ENCODE measurements at places on chromosomes 13 and 19.
A peak's percentile ranks its signal among the peaks of the same experiment; 100 is the strongest.

GRCh38 chr13:37966266-37966665 lies 96.7 kb upstream of the TRPC4 start:
- no peak for DNase-seq

GRCh38 chr13:41696163-41697003 lies 239.0 kb downstream of the RGCC start:
- no peak for DNase-seq

DNA sequence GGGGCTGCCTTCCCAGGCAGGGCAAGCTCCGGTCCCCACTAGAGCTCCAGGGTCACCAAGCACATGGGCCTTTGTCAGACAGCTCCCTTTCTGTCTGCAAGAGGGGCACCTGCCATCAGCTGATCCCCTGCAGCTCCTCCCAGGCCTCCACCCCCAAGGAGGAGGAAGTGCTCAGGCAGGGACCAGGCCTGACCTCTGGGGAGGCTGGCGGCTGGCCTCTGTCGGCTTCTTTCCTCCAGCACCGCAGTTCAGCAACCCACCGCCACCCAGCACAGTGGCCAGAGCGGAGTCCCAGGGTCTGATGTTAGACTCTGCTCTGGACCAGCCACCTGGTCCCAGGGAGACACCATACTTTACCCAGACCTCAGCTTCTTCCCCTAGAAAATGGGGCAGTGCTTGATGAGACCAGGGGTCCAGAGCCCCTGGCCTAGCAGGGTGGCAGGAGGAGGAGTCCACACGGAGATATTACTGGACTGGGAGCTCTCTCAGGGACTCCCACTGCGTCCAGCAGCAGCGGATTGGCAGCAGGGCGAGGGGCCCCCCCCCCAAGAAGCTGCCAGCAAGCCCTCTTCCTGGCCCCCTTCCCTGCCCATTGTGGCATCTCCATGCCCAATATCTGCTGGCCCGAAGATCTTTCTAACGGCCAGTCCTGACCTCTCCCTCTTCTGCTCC lies 24.1 kb downstream of the NKPD1 start:
- DNase-seq = no peak

DNA sequence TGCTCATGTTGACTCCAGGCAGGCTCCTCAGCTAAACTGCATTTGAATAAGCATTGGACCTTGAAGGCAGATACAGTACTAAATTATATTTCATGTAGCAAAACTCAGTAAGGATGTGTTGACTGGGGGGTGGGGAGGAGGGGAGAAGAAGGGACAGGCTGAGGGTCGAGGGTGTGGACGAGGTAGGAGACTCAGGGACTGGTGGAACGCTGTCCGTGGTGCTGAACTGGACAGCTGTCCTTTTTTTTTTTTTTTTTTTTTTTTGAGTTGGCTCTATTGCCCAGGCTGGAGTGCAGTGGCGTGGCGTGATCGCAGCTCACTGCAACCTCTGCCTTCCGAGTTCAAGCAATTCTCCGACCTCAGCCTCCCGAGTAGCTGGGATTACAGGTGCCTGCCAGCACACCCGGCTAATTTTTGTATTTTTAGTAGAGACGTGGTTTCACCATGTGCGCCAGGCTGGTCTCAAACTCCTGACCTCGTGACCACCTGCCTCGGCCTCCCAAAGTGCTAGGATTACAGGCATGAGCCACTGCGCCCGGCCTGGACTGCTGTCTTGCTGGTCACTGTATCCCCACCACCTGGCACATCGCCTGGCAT lies 33.2 kb upstream of the CASP14 start:
- DNase-seq = no peak

DNA sequence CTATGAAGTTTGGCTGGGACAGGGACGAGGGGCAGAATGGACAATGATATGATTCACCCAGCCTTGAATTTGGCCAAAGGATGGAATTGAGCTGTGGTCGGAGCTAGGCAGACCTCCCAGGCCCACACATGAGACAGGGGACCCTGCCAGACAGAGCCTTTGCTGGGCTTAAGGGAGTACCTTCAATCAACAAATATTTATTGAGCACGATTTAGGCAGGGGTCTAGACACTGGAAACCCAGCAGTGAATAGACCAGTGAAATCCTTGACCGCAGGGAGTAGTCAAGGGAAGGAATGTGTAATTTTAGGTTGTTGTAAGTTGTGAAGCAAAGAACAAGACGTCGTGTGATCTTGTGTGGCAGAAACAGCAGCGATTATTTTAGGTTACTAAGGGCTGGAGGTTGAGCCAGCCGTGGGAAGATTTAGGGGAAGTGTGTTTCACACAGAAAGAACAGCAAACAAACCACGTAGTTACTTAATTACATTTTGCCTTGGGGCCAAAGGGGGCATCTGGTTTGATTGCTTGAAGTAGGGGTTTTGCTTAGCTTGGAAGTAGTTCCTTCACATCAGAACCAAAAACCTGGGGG lies 16.9 kb upstream of the AP1M2 start:
- DNase-seq = peak; percentile 23

GRCh38 chr19:17848595-17849292 lies 962 bp upstream of the JAK3 start:
- DNase-seq = no peak

DNA sequence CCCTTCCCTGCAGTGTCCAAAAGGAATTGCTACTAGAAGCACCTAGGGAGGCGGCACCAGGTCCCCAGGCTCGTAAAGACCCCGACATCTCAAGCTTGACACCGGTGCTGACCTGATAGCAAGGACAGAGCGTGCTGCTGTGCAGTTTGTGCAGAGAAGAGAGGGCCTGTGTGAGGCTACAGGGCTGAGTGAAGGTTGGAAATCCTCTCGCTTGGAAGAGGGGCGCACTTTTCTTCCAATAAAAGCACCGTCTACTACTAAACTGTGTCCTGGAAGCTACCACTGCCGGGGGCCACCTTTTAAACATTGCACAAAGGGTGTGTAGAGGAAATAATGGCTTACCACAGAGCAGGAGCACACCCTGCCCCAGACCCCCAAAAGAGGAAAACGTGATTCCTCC lies 11.0 kb downstream of the TMEM272 start:
- DNase-seq = no peak

DNA sequence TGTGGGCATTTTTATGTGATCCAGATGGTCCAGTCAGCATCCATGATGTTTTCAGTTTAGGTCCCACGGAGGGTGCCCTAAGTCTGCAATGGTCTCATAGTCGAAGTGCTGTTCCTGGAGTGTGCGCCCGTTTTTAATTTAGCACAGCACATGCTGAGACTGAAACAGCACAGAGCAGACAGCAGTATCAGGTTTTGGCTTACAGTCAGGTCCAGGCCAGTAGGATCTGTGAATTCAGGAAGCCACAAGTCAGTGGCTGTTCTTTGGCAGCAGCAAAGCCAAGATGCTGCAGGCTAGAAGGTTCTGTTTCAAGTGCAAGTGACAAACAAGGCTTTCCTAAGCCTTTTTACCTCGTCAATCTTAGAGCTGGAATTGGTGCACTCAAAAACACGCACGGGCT lies 18.3 kb downstream of the FBXO27 start:
- DNase-seq = no peak

DNA sequence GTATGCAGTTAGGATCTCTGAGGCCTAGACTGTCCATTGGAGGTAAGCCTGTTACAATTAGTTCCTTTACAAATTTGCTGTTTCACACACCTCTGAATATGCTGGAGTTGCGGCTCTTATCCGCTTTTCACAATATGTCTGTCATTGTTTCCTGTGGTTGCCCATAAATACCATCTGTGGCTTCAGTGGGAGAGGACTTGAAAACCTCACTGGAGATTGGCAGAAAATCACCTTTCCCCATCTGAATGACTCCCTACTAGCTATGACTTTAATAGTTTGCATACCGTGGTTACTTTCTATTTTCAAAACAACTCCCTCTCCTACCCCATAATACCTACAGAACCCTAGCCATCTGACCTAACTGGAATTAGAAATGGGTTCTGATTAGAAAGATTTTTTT lies 454.3 kb downstream of the PCDH17 start:
- DNase-seq = no peak

- DNase-seq = no peak
Measured at GRCh38 chr13:54758795-54759194, 1730.2 kb downstream of the OLFM4 start.

DNA sequence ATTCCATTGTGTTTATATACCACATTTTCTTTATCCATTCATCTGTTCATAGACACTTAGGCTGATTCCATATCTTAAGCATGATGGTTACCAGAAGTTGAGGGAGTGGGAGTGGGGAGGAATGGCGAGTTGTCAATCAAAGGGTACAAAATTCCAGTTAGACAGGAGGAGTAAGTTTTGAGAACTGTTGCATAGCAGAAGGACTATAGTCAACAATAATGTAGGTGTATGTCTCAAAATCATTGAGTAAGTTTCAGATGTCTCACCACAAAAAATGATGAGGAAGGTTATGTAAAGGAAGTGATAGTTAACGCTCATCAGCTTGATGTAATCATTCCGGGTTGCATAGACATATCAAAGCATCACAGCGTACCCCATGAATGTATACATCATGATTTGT lies 4.6 kb upstream of the UBL3 start:
- no peak for DNase-seq

DNA sequence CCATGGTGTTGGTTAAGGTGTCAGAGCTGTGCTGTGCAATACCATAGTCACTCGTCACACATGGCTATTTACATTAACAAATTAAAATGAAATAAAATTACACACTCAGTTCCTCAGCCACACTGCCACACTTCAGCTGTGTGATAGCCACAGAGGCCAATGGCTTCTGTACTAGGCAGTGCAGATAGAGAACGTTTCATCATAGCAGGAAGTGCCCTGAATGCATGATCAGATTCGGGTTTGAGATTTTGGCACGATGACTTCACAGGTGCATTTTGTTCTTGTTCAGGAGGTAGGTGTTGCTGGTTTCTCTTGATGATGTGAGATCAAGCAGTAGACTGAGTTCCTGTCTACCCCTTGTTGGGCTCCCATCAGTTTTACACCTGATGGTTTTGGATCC lies 6.5 kb downstream of the ARMC6 start:
- no peak for DNase-seq

- DNase-seq = no peak
Measured at GRCh38 chr13:64438084-64438483, 2792.1 kb downstream of the PCDH9 start.

DNA sequence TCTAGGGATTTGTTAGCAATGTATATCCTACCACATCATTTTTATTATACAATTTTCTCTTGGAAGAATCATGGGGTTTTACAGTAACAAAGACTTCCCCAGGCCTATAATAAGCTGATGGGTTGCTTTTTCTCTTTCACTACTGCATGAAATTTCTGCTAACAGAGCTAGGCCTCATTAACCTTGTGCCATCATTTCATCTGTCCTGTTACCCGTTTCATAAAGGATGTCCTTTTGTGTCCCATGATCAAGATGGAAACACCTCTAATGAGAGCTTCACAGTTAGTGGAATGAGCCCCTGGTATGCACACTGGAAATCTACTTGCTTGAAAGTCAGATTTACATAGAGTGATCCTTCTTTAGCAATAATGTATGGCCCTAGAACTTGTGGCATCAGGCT lies 138.7 kb downstream of the RXFP2 start:
- DNase-seq = no peak

DNA sequence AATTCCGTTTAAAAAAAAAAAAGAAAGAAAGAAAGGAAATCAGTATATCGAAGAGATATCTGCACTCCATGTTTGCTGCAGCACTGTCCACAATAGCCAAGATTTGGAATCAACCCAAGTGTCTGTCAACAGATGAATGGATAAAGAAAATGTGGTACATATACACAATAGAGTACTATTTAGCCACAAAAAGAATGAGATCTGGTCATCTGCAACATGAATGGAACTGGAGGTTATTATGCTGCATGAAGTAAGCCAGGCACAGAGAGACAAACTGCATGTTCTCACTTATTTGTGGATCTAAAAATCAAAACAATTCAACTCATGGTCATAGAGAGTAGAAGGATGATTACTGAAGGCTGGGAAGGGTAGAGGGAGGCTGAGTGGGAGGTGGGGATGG lies 16.3 kb downstream of the ZNF565 start:
- DNase-seq = no peak

DNA sequence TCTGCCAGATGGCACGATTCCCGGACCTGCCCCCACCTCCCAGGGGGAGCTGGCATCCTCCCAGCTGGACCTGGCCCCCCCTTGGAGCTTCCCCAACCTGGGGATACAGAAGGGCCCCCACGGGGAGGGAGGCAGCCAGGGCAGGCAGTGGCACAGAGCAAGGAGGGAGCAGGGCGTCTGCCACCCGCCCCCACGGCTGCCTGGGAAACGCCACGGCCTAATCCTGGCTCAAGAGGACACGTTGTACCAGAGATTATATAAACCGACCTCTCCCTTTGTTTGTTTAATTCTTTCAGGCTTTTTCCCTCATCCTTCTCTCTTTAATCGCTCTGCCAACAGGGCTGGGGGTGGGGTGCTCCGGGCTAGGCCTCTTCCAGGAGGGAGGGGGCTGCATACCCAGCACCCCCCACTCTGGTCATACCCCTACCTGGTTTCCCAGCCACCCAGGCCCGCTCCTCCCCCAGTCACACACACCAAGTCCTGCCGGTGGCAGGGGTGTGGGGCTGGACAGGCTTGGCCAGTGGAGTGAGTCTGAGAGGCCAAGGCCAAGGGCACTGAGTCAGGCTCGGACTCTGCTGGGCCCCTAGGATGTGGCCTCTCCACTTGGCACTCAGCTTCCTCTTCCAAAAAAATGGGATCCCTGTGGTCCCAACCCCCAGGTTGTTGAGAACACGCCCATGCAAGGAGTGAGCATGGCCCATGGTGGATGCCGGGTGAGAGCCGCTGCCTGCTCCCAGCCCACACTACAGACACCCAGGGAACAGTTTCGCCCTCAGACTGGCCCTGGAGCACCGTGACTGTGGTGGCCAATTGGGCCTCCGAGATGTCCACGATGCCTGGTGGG lies 29.5 kb upstream of the NFIC start:
- DNase-seq = no peak

- DNase-seq = no peak
Measured at GRCh38 chr19:7924241-7924640, 1.7 kb downstream of the CTXN1 start.

DNA sequence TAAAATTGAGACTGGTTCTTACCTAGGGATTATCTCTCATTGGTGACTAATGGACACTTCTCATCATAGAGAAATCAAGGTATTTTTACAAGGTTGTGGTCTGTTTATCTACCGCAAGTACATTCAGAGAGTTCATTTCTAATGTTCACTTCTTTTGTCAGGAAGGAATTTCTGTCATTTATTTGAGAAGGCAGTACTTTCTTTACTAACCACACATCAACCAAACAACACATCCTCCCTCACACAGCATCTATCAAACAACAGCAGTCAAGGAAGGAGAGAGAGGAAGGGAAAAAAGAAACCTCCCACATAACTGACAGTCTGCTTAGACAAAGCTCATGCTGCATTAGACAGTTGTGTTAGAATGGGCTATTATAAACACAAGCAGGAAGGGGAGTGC lies 182.3 kb upstream of the KLF12 start:
- DNase-seq = no peak
